ENCODE measurements at places on chromosomes 11 and 22. TPM values are rescaled to one million over a fixed set of nuclear protein-coding genes. Genes with fewer than 3 reads are reported as not detected.

Gene ANO1
- 5.5 TPM for polyA plus RNA-seq

GRCh38 chr11:45982656-45983470, 60.4 kb downstream of the LARGE2 start:
- no peak for DNase-seq

DNA sequence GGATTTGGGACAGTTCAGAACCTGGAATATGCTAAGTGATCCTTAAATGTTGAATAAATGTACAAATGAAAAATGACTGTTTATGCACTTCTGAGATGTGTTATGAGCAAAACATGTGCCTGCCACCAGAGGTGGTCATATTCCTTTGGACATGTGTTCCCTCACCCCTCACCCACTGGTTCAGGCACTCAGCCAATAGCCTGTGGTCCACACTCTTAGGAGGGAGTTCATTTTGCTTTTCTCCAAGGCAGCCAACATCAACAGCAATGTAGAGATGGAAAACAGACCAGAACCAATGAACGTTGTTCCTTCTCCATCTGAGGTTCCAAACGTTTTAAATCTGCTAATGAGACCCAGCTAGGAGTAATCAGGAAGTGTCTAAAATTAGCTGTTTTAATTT, 44.0 kb downstream of the RPUSD4 start:
- DNase-seq = no peak

Gene DNAJB7
- 0.40 TPM for polyA plus RNA-seq

- DNase-seq = no peak
These were observed 31.6 kb downstream of the SGSM3 start for GRCh38 chr22:40401981-40402406.

Gene KIRREL3
- 0.49 TPM for polyA plus RNA-seq

Data from hindlimb muscle (tissue), 1 donor.